ENCODE measurements at places on chromosomes 11 and 22. TPM values are rescaled to one million over a fixed set of nuclear protein-coding genes. Genes with fewer than 3 reads are reported as not detected.

- peak; percentile 55 for DNase-seq
These were observed 5.1 kb downstream of the MAPK8IP2 start for GRCh38 chr22:50605613-50606074.

MS4A12 gene
- not detected for total RNA-seq

DNA sequence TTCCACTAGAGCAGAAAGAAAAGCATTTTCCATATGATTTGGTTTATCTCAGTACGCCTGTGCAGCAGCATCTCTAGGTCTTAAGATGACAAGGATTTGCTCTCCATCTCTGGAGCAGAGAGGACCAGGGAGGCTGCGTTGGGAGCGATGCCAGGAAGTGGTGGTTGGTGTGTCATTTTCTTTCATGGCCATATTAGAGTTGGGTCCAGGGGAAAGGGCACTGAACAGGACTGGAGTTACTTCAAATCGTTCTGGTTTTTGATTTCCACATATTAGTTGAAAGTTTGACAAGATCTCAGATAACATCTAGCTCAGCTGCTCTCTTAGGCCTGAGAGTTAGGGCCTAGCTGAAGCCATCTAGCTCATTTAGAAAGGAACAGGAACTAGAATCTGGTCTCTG, 157.7 kb downstream of the ADAMTS15 start:
- DNase-seq: no peak

DNA sequence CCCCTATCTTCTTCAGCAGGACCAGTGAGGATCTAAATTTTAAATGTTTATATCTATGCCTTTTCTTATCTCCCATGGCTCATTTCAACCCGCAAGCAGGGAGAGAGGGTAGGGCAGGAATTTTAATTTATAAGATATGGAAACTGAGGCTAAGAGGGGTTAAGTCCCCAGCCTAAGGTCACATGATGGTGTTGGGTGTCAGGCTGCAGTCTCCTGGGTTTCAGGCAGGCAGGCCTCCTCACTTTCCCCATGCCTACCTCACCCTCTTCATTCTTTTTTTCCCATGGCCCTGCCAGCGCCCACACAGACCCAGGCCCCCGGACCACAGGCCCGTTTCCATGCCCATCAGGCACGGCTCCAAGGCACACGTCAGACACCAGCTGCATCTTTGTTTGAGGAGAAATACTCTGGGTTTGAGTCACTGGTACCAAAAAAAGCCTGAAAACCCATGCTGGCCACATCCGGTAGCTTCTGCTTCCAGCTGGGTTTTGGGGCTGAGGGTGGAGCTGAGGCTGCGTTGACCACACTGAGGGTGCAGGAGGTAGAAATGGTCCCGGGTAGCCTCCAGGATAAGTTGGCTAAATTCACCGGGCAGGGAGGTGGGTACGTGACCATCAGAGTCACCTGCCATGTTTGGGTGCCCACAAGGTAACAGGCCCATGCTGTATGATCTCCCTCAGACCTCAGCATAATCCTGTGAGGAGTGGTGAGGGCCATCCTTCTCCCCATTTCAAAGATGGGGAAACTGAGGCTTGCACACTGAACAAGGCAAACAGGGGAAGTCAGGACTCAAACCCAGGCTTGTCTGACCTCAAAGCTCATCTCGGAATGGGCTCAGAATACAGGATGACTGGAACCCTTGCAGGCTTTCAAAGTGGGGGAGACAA, 7.5 kb downstream of the CRYBB1 start:
- peak; percentile 73 for DNase-seq

SLC15A3 gene
- 5.0 TPM for total RNA-seq

DNA sequence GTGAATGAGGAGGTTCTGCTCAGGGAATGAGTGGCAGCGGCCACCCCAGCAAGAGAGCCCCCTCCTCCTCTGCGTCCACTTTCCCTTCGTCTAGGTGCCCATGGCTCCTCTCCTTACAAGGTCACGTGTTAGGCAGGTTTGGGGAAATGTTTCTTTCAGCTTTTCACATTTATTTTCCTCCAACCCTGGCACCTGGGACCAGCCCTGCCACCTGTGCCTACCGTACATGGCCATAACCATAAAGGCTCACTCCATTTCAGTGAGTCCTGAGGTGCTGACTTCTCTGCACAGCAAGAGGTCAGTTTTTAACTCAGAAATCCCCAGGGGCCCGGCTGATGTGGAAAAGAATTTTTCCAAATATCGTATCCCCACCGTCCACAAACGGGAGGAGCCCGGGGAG, 71.2 kb downstream of the FLI1 start:
- no peak for DNase-seq

CHST1 gene
- total RNA-seq: not detected

DNA sequence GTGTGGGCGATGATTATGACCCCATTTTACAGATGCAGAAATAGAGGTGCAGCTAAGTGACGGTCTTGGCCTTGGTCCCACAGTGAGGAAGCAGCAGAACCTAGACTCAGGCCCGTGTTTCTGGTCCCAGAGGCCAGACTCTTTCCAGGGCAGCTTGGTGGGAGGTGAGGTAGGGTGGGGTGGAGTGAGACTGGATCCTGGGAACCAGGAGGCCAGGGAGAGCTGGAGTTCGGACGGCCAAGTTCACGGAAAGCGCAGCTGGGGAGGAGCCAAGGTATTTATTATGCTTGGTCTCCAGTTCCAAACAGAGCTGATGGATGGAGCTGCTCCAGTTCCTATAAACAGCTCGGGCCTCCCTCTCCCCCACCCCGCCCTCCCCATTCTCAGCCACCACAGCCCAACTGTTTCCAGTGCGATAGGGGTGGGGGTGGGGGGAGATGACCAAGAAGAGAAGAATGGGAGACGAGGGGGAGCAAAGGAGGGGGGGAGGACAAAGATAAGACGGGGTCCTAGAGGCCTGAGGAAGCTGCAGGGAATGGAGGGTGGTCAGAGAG, 16.2 kb downstream of the LRRC32 start:
- DNase-seq: no peak

DDTL gene
- total RNA-seq: not detected

- DNase-seq: no peak
These were observed 27.1 kb downstream of the DKK3 start for GRCh38 chr11:11981364-11981763.

DNA sequence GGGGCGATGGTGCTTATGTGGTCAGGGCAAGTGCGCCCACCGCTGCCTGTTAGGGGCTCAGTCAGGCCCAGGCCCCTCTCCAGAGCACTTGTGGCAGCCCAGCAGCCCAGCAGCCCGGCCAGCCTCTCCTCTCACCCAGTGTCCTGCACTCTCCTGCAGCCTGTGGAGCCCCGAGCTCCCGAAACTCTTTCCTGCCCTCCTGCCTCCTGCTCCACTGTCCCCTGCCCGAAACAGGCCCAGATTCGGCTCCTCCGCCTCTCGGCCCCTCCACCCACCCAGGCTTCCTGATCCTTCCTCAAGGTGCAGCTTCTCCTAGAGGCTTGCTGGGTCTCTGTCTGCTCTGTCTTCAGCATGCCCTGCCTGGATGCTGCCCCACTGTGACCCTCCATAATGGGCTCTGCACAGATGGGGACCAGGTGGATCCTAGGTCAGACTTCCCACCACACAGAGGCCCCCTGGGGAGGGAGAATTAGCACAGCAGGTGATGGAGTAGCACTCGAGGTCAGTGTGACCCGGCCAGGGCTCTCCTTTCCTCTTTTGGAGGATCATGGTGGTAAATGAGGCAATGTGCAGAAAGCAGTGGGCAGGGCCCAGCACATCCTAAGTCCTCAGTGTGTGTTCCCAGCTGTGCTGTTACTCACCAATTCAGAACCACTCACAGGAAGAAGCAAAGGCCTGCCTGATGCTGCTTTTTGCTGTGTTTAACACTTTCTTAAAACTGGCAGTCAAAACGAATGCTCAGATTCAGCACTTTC, 18.6 kb upstream of the NAP1L4 start:
- no peak for DNase-seq

TSPAN32 gene
- 9.9 TPM for total RNA-seq

MLC1 gene
- total RNA-seq: 14.8 TPM
